NCI-H524 treated with DMSO at 0.1 percent for 48 hours (cell line): ENCODE measurements at places on chromosomes 5 and 9.

DNA sequence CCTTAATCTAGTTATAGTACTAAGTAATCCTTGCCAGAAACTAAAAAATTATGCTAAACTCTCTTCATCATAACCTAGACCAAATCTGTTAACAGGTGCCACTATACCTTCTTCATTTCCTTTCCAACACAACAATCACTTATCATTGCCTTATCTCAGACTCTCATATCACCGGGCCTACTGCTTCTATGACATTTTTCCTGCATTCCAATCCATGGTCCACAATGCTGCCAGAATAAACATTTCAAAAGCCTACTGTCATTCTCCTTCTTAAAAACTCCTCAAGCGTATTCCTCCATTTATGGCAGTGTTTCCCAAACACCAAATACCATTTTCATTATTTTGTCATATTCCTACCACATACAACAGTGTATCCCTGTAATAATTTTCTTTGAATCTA lies 6.5 kb downstream of the PPP6C start:
- no peak for DNase-seq

GRCh38 chr5:37448941-37449340 lies 69.8 kb downstream of the WDR70 start:
- DNase-seq: no peak

- DNase-seq: peak; percentile 47
These were observed 29.3 kb downstream of the PRRC2B start for GRCh38 chr9:131423171-131423581.

DNA sequence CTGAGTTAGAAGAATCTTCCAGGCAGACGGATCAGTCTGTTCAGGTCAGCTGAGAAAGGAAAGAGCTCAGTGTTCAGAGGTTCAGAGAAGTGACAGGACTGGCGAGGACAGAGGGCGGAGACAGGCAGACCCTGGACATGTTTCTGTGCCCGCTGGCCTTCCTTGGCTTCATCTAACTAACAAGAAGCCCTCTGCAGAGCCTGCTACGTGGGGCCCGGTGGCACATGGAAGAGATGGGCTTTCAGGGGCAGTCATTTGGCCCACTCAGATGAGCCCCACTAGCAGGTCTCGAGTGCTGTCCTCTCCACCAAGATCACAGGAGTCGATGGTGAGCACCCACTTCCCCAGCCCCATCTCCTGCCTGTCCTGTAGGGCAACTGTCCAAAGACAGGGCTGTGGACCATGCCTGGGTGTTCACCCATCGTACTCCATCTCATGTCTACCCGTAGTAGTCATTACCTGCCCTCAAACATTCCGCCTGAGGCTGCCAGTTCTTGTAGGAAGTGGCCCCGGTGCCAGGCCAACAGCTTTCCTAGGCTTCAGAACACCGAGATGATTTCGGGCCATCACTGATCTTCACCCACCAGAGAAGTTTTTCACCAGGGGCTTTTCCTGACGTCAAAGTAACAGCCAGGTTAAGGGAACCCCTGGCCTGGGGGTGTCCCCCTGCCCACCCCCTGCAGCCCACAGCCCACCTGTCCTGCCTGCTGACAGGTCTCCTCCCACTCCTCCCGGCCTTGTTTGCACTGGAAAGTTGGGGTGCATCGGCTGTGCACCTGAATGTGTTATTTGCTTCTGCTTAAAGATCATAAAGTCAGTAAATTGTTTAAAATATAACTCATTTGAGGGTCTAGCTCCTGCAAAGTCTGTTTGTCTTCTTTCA lies 14.0 kb downstream of the IRX2 start:
- no peak for DNase-seq

DNA sequence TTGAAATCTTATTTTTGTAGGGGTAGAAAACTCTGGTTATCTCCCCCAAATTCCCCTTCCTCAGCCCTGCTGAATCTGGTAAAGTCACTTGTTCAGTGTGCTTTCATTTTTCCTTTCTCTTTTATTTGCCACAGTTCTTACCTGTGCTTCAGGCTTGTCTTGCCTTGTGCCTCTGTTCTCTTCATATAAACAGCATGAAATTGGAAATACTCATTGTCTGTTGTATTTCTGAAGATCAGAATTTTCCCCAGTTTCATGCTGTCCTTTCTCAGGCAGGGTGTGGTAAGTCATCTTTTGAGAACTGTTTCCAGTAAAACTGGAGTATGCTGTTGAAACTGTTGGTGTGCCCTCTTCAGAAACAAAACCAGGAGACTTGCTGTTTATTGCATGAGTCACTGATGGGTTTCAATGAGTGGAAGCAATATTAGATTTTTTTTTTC lies 7.0 kb downstream of the PAM start:
- no peak for DNase-seq

DNA sequence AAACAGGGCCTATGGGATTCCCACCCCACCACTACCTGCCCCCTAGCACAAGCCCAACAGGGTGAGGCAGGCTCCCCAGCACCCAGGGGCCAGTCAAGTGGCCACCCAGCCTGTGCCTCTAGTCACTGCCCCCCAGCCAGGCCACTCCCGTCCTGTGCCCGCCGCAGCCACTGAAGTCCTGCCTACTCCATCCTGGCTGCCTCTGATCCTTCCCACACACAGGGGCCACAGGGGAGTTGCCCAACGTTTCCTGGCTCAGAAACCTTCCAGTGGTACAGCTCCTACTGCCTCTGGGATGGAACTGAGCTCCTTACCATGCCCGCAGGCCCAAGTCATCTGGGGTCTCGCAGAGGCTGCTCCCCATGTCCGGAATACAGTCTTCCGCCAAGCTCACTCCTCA lies 70.2 kb upstream of the STXBP1 start:
- no peak for DNase-seq
